Caco-2 (cell line): ENCODE measurements at places on chromosomes 16 and 17.

DNA sequence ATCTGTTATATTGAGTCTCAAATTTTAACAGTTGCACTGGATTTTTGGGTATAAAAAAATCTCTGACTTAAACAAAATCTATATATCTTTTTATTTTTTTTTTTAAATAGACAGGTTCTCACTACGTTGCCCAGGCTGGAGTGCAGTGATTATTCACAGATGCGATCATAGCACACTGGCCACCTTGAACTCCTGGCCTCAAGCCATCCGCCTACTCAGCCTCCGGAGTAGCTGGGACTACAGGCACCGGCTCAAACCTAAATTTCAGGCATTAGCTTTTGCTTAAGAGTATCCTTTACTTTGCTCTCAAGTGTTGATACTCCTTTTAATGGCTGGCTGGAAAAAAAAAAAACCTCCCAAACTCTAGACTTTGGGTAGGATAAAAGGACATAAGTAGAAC is 61.6 kb downstream of the RPGRIP1L start:
- DNase-seq = no peak
- no peaks in the 10 kb centered on the region for H3K36me3 ChIP-seq
- no peaks in the 10 kb centered on the region for H3K27me3 ChIP-seq
- 0 out of 2 replicates have a peak, but pooled peaks cover 3% of the 10 kb centered on the region for H3K4me1 ChIP-seq

- H3K36me3 ChIP-seq = peaks cover 3% of the 10 kb centered on the region
- no peaks in the 10 kb centered on the region for H3K27me3 ChIP-seq
- H3K27ac ChIP-seq = no peak overlapping the region
- H3K4me1 ChIP-seq = peaks cover 6% of the 10 kb centered on the region; the same call in 1 of the 2 replicates
- H3K4me3 ChIP-seq = no peak overlapping the region
These were observed 39.4 kb downstream of the AP1G1 start for GRCh38 chr16:71769222-71769621.

GRCh38 chr17:30248786-30249185 is 13.3 kb upstream of the SLC6A4 start:
- no peak overlapping the region for H3K27ac ChIP-seq
- no peak for DNase-seq

- H3K27ac ChIP-seq = peak overlapping the region; percentile 29
- H3K4me3 ChIP-seq = no peak overlapping the region
- no peaks in the 10 kb centered on the region for H3K27me3 ChIP-seq
- DNase-seq = peak; percentile 66
- H3K36me3 ChIP-seq = no peaks in the 10 kb centered on the region
These were observed 16.0 kb downstream of the SLC5A10 start for GRCh38 chr17:18967916-18968315.

GRCh38 chr16:87918338-87918737 is 18.0 kb downstream of the CA5A start:
- H3K4me3 ChIP-seq = no peak overlapping the region
- no peak for DNase-seq
- no peaks in the 10 kb centered on the region for H3K4me1 ChIP-seq

DNA sequence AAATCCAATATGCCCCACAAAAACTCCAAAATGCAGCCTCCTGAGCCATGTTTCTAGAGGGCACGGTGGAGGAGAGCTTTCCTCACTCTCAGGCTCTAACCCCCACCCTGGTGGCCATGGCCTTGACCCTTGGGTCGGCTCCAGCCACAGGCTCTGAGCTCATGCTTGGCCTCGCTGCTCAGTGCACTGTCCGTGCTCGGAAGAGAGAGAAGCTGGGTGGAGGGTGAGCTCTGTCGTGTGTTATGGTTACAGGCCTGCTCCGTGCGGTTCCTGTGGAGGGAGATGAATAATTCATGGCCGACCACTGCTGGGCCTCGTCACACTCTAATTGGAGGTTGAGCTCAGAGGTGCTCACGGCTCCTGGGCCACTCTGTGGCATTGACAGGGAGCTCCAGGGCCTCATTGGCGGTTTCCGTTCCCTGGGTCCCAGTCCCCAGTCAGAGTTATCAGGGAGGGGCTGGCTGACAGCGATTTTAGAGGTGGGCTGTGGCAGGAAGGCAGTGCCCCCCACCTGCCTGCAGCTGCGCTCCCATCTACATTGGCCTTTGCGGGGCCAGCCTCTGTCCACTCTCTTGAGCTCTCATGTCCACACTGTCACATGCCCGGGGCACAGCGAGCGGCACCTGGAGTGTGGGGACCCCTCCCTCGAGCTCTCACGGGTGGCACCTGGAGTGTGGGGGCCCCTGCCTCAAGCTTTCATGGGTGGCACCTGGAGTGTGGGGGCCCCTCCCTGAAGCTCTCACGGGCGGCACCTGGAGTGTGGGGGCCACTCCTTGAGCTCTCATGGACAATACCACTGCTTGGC is 24.9 kb downstream of the ACSF3 start:
- no peak for DNase-seq
- no peak overlapping the region for H3K27ac ChIP-seq
- H3K4me1 ChIP-seq = no peaks in the 10 kb centered on the region
- H3K27me3 ChIP-seq = no peaks in the 10 kb centered on the region
- H3K36me3 ChIP-seq = peaks cover 5% of the 10 kb centered on the region

DNA sequence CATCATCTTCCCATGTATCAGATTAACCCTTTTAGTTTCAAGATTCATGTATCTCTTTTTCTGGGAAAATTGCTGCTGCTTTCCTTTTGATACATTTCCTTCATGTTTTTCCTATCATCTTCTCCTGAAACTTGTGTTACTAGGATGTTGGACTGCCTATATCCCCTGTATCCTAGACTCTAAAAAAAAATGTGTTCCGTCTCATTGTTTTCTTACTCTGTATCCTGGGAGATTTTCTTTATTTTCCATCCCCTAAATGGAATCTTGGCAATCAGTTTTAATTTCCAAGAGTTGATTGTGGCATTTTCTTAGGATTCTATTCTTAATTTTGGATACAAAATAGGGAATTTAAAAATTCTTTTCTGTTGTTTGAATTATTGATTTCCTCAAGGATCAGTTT is 36.8 kb downstream of the MAP2K4 start:
- no peak for DNase-seq
- H3K36me3 ChIP-seq = no peaks in the 10 kb centered on the region
- H3K27ac ChIP-seq = no peak overlapping the region
- no peak overlapping the region for H3K4me3 ChIP-seq
- no peaks in the 10 kb centered on the region for H3K4me1 ChIP-seq
- no peaks in the 10 kb centered on the region for H3K27me3 ChIP-seq

DNA sequence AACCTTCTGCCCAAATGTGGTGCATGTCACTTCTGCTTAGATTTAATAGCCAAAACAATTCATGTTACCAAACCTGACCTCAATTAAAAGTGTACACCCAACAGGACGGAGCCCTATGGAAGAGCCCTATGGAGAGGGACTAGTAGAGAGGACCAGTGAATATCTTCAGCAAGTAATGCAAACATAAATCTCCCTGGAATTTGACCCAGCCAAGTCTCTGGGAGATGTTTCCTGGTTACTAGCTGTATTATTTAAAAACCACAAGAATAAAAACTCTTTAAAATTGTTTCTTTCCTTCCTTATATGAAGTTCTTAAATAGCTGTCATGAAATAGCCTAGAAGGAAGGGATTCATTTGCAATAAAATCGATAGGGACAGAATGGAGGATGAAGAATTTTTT is 255.8 kb downstream of the CDH11 start:
- H3K4me1 ChIP-seq = no peaks in the 10 kb centered on the region
- H3K36me3 ChIP-seq = no peaks in the 10 kb centered on the region
- no peak overlapping the region for H3K4me3 ChIP-seq
- H3K27ac ChIP-seq = no peak overlapping the region
- DNase-seq = no peak
- H3K27me3 ChIP-seq = no peaks in the 10 kb centered on the region

DNA sequence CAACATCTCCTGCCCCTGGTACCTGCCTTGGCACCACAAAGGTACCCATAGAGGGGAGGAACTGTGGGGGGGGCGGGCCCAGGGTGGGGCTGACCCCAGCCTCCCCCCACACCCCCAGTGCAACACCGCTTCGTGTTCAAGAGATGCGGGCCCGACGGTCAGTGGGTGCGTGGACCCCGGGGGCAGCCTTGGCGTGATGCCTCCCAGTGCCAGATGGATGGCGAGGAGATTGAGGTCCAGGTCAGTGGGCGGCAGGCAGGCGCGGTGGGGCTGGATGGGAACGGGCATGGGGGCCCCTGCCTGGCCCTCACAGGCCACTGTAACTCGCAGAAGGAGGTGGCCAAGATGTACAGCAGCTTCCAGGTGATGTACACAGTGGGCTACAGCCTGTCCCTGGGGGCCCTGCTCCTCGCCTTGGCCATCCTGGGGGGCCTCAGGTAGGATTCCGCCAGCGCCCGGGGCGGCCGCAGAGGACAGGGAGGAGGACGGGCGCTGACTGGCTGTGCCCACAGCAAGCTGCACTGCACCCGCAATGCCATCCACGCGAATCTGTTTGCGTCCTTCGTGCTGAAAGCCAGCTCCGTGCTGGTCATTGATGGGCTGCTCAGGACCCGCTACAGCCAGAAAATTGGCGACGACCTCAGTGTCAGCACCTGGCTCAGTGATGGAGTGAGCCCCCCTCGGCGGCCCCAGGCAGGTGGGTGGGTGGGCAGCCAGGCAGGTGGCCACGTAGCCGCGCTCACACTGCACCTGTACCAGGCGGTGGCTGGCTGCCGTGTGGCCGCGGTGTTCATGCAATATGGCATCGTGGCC is 7.1 kb downstream of the GCGR start:
- no peak overlapping the region for H3K4me3 ChIP-seq
- peaks cover 16% of the 10 kb centered on the region for H3K4me1 ChIP-seq
- H3K36me3 ChIP-seq = no peaks in the 10 kb centered on the region
- no peak overlapping the region for H3K27ac ChIP-seq
- no peak for DNase-seq
- H3K27me3 ChIP-seq = no peaks in the 10 kb centered on the region

DNA sequence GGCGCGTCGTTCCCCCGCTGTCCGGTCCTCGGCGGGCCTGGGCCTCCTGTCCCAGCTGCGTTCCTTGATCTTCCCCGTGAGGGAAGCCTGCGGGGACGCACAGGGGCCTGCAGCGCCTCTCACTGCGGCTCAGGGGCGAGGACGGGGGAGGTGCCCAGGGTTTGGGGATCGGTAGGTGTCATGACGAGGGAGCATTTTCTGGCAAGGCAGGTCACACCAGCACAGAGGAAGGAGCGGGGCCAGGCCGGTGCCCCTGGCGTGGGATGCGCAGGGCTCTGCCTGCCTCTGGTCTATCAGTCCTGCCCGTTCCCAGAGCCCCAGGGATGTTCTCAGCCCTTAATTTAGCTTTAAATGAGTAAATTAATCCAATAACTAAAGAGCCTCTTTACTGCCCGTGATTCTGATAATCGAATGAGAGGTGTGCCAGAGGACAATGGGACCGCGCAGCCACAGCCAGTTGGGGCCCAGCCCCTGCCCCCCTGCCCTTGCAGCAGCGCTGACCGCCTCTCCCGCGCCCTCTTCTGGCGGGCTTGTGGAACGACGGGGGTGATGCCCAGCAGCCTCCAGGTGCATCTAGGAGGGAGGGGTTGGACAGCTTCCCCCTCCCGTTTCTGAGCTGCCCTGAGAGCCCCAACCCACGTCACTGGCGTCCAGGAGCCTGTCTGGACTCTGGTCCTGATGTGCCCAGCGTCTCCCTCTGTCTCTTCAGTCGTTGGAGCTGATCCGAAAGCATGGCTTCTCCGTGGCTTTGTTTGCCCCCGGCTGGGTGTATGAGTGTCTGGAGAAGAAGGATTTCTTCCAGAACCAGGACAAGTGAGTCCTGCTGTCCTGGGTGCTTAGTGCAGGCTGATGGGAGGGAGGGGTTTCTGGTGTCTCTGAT is 7.9 kb downstream of the ENGASE start:
- H3K27me3 ChIP-seq = no peaks in the 10 kb centered on the region
- DNase-seq = peak; percentile 60
- H3K36me3 ChIP-seq = peaks cover 3% of the 10 kb centered on the region
- no peak overlapping the region for H3K27ac ChIP-seq
- no peaks in the 10 kb centered on the region for H3K4me1 ChIP-seq

- no peaks in the 10 kb centered on the region for H3K27me3 ChIP-seq
- no peak for DNase-seq
- no peak overlapping the region for H3K4me3 ChIP-seq
- no peak overlapping the region for H3K27ac ChIP-seq
- H3K36me3 ChIP-seq = no peaks in the 10 kb centered on the region
- peaks cover 14% of the 10 kb centered on the region; the same call in 1 of the 2 replicates for H3K4me1 ChIP-seq
These were observed 13.6 kb downstream of the CDRT4 start for GRCh38 chr17:15453782-15454181.

DNA sequence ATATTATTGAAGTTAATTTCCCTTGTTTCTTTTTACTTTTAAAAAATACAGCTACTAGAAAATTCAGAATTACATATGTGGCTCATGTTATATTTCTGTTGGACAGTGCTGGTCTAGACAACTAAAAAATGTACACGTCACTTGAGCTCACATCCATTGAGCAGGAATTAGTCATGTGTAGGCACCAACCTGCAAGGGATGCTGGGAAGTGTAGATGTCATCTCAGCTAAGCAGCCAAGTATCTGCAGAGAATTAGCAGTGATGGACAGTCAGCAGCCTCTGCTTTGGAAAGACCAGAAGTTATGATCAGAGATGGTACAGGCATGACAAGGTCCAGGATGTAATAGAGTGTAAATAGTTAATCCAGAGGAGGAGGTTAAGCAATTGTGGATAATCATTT is 87.1 kb upstream of the HS3ST2 start:
- H3K4me3 ChIP-seq = no peak overlapping the region
- DNase-seq = no peak
- H3K4me1 ChIP-seq = no peaks in the 10 kb centered on the region
- H3K27ac ChIP-seq = no peak overlapping the region
- H3K27me3 ChIP-seq = no peaks in the 10 kb centered on the region

GRCh38 chr17:79353016-79353415 is 257.8 kb downstream of the RBFOX3 start:
- H3K27ac ChIP-seq = no peak overlapping the region
- no peaks in the 10 kb centered on the region for H3K36me3 ChIP-seq
- H3K27me3 ChIP-seq = peaks cover 6% of the 10 kb centered on the region
- no peaks in the 10 kb centered on the region for H3K4me1 ChIP-seq

DNA sequence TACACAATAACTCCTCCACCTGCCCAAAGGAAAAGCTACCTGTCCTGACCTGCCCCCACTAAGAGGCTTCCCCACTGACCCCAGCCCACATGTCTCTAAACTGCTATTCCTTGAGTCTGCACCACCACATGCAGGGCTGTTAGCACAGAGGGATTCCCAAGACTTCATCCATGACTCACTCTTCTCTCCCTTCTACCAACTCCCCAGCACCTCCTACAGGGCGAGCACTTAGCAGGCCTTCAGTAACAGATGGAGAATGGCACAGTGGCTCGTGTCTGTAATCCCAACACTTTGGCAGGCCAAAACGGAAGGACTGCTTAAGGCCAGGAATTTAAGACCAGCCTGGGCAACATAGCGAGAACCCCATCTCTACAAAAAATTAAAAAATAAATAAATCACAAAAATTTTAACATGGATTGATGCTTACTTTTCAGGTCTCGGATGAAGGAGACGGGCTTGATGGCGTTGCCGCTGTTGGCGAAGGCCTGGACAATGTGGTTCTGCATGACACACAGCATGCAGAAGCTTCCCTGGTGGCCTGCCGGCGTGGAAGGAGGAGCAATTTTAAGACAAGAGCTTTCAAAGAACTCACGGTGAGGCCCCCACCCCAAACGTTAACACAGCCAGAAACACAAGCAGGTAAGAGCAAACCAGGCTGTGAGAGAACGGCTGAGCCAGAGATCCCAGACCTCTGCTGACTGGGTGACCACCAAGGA is 12.0 kb downstream of the USP36 start:
- no peak overlapping the region for H3K27ac ChIP-seq
- no peak overlapping the region for H3K4me3 ChIP-seq
- no peaks in the 10 kb centered on the region for H3K4me1 ChIP-seq
- H3K27me3 ChIP-seq = no peaks in the 10 kb centered on the region
- H3K36me3 ChIP-seq = peaks cover 3% of the 10 kb centered on the region
- DNase-seq = no peak

GRCh38 chr16:11429823-11430222 is 84.6 kb downstream of the RMI2 start:
- DNase-seq = no peak
- H3K4me1 ChIP-seq = no peaks in the 10 kb centered on the region
- no peaks in the 10 kb centered on the region for H3K27me3 ChIP-seq
- H3K36me3 ChIP-seq = no peaks in the 10 kb centered on the region
